ENCODE measurements at places on chromosomes 3 and 15. TPM values are rescaled to one million over a fixed set of nuclear protein-coding genes. Genes with fewer than 3 reads are reported as not detected.
A peak's percentile ranks its signal among the peaks of the same experiment; 100 is the strongest.

DNA sequence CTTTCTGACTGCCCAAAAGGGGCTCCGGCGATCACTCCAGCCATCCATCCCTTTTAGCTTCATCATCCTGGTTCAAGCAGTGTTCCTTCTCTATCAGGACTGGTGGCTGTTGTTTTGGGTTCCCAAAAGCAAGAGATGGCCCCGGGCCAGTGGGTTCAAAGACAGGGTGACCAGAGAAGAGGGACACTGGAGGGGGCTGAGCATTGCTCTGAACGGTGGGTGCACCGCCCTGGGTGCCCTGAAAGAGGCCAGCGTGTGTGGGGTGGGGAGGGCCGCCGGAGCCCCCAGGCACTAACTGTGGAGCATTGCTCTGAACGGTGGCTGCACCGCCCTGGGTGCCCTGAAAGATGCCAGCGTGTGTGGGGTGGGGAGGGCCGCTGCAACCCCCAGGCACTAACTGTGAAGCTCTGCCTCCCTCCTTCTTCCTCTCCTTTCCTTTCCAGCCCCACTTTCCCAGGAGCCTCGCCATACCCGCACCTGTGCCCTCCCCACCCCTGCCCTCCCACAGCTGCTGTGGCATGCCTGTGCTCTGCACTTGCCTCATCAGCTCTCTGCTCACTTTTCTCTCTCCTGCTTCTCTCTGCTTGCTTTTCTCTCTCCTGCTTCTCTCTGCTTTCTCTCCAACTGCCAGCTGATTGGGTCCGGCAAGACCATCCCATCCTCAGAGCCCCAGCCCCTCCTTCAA is 37.4 kb upstream of the OR4F6 start:
- H3K36me3 ChIP-seq, result no peaks in the 10 kb centered on the region
- no peaks in the 10 kb centered on the region for H3K27me3 ChIP-seq
- no peak overlapping the region for H3K4me3 ChIP-seq

DNA sequence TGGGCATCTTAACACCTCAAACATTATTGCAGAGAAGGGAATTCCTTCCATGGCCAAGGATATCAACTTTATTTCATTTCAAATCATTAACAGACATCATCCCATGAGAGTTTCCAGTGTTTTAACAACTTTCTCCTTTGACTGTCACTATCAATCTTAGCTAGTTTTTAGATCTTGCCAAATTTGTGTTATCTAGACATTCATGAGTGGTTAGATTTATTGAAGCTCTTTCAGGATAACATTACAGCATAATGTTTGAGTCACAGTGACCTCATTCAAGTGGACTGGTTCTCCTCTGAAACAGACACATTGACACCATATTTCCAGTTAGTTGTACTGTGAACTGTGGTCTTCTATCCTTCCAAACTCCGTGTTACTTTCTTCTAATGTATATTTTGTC is 8.6 kb upstream of the TNFAIP8L3 start:
- no peak overlapping the region for H3K27ac ChIP-seq
- H3K36me3 ChIP-seq, result no peaks in the 10 kb centered on the region
- DNase-seq, result no peak
- H3K4me3 ChIP-seq, result no peak overlapping the region
- peaks cover 56% of the 10 kb centered on the region for H3K27me3 ChIP-seq

- H3K27me3 ChIP-seq, result peaks cover 6% of the 10 kb centered on the region
- DNase-seq, result no peak
- H3K27ac ChIP-seq, result no peak overlapping the region
- H3K36me3 ChIP-seq, result peaks cover 17% of the 10 kb centered on the region
Measured at GRCh38 chr15:89070197-89071124, 17.8 kb upstream of the ABHD2 start.

DNA sequence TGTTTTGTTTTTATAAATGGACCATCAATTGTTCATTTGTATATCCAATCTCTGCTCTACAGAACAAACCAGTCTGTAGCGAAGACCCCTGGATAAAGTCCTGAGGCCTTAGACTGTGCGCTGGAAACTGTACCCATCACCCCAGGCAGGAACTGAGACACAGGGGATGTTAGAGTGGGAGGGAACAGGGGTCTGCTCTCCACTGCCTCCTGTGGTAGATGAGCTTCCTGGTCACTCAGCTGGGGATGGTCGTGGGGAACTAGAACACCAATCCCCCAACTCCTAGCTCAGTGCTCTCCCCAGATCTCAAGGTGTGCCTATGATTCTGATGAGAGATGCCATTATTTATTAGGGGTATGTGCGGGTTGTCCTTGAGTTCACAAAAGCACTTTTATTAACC is 340.2 kb upstream of the IGF1R start:
- no peak overlapping the region for H3K4me3 ChIP-seq
- no peaks in the 10 kb centered on the region for H3K36me3 ChIP-seq
- peaks cover 46% of the 10 kb centered on the region for H3K27me3 ChIP-seq

- H3K27me3 ChIP-seq, result no peaks in the 10 kb centered on the region
- no peaks in the 10 kb centered on the region for H3K36me3 ChIP-seq
- no peak overlapping the region for H3K27ac ChIP-seq
- DNase-seq, result no peak
Measured at GRCh38 chr15:87089551-87089950, 1009.9 kb downstream of the AGBL1 start.

DNA sequence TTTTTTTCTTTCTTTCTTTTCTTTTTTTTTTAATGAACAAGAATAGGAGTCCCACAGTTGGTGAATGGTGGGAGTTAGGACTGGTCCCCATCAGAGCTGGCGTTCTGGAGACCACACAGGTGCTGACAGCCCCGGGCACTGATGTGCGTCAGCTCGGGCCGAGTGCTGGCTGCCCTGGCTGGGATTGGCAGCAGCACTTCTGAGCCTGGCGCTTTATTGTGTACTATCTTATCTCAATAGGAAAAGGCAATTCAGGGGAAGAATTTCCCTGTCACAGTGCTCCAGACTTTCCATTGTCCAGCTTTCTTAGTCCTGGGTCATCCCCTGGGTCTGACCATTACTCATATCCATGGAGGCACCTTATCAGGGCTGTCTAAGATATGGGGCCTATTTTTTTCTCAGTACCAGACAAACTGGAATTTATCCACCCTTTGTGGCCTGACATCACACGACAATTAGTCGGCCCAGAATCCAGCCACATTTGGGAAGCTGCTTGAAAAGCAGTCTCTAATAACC is 54.1 kb downstream of the TMEM44 start:
- H3K27me3 ChIP-seq, result no peaks in the 10 kb centered on the region
- peaks cover 3% of the 10 kb centered on the region for H3K36me3 ChIP-seq
- peaks cover 6% of the 10 kb centered on the region for H3K4me1 ChIP-seq
- no peak overlapping the region for H3K4me3 ChIP-seq

DNA sequence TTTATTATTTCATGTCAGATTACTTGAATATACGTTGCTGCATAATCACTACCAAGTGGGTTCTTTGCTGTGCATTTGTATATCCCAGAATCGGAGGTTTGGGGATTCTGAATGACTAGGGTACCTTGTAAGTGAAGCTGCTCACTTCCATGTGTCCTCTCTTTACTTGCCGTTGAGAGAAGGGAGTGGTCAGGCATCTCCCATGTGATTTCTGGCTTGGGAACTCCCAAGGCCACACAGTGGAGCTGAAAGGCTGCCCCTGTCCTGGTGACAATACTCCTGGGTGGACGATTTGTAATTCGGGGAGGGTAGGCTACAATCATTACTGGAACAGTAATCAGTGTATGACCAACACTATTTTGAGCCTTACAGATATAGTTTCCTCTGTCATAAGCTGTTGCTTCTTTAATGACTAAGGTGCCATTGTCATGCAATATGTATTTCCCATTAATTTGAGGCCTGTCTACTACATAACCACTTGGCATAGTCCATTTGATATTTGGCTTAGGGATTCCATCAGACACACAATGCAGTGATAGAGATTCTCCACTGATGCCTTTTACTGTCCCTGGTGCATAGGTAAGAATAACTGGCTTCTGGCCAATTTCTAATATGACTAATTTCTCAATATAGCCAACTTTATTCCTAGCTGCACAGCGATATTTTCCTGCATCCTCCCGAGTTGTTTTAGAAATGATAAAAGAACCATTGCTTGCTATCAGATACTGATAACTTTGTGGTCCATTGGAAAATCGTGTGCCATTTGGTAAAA is 24.0 kb downstream of the IGSF10 start:
- no peaks in the 10 kb centered on the region for H3K4me1 ChIP-seq
- no peaks in the 10 kb centered on the region for H3K27me3 ChIP-seq
- no peak overlapping the region for H3K27ac ChIP-seq
- H3K36me3 ChIP-seq, result no peaks in the 10 kb centered on the region
- no peak for DNase-seq
- no peak overlapping the region for H3K4me3 ChIP-seq

GRCh38 chr3:85090495-85090894 is 131.7 kb downstream of the CADM2 start:
- no peaks in the 10 kb centered on the region for H3K36me3 ChIP-seq
- H3K4me3 ChIP-seq, result no peak overlapping the region
- DNase-seq, result no peak
- no peaks in the 10 kb centered on the region for H3K4me1 ChIP-seq

DNA sequence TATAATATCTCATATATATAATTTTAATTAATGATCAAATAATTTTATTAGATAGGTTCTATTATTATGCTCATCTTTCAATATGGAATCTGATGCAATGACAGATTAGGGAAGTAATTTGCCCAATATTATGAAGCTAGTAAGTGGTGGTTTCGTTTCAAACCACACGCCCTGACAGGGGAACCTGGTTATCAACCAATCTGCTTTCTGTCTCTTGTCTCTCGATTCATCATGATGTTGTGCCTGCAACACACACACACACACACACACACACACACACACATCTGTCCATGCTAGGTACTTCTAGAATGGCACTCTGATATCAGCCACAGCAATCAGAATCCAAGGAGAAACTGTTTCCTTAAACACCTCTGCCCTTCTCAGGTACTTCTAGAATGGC is 128.4 kb downstream of the ZBBX start:
- no peaks in the 10 kb centered on the region for H3K27me3 ChIP-seq
- H3K4me3 ChIP-seq, result no peak overlapping the region
- no peaks in the 10 kb centered on the region for H3K36me3 ChIP-seq

GRCh38 chr3:191138937-191139336 is 60.1 kb upstream of the OSTN start:
- H3K36me3 ChIP-seq, result no peaks in the 10 kb centered on the region
- H3K4me3 ChIP-seq, result no peak overlapping the region
- H3K4me1 ChIP-seq, result no peaks in the 10 kb centered on the region
- no peaks in the 10 kb centered on the region for H3K27me3 ChIP-seq
- H3K27ac ChIP-seq, result no peak overlapping the region

DNA sequence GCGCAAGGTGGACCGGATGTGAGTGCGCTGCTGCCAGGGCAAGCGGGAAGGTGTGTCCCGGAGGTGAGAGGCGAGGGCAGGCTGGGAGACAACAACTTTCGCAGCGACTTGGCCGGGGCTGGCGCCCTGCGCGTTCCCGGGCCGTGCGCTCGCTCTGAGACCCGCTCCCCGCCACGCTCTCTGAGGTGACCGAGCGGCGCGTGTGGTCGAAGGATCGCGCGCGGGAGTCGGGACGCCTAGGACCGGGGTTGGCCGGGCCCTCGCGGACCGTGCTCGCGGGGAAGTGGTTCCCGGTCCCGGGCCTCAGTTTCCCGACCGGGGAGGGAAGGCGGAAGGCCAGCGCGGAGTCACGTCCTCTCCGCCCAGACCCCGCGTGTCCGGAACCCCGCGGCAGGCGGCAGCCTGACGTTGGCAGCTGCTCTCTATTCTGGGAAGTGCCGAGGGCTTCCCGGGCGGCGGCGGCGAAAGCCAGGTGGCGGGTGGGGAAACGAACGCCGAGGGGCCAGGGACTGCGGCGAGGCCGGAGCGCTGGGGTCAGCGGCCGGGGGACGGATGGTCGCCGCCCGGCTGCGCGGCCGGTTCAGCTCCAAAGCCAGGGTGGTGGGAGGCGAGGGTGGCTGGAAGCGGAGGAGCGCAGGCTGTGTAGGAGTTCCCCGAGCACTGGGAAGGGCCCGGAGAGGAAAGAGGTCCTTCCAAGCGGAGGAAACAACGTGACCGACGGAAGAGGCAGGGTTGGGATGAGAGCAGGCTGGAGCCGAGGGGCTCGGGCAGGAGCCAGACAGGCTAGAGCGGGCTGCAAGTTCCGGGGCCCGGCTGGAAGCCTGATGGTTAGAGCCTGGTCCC is 1.0 kb upstream of the IGF2BP2 start:
- H3K4me3 ChIP-seq, result peak overlapping the region; percentile 72
- peaks cover 86% of the 10 kb centered on the region for H3K27me3 ChIP-seq
- H3K27ac ChIP-seq, result no peak overlapping the region

- no peaks in the 10 kb centered on the region for H3K36me3 ChIP-seq
- no peak overlapping the region for H3K4me3 ChIP-seq
- no peaks in the 10 kb centered on the region for H3K4me1 ChIP-seq
- no peak for DNase-seq
- H3K27me3 ChIP-seq, result peaks cover 14% of the 10 kb centered on the region
Measured at GRCh38 chr3:159234306-159234705, 432.5 kb downstream of the MFSD1 start.

GRCh38 chr3:21290557-21290956 is 460.5 kb downstream of the ZNF385D start:
- no peak for DNase-seq
- no peaks in the 10 kb centered on the region for H3K27me3 ChIP-seq
- no peak overlapping the region for H3K27ac ChIP-seq
- no peaks in the 10 kb centered on the region for H3K36me3 ChIP-seq
- no peak overlapping the region for H3K4me3 ChIP-seq

- no peak overlapping the region for H3K4me3 ChIP-seq
- H3K27me3 ChIP-seq, result peaks cover 3% of the 10 kb centered on the region
- no peaks in the 10 kb centered on the region for H3K4me1 ChIP-seq
- H3K27ac ChIP-seq, result no peak overlapping the region
- no peak for DNase-seq
- no peaks in the 10 kb centered on the region for H3K36me3 ChIP-seq
Measured at GRCh38 chr15:93566762-93567161, 477.8 kb upstream of the RGMA start.

Gene ZNF620
- 8.5 TPM for total RNA-seq

All from activated naive CD8-positive, alpha-beta T cell treated with anti-CD3 and anti-CD28 coated beads for 36 hours (primary cell).